CD4-positive, alpha-beta T cell treated with Interleukin-10 for 1 hour (primary cell): ENCODE measurements at places on chromosomes 3 and 15.
A peak's percentile ranks its signal among the peaks of the same experiment; 100 is the strongest.

- no peak for DNase-seq
These were observed 137.2 kb downstream of the RPL22L1 start for GRCh38 chr3:170732660-170733245.

GRCh38 chr15:32130823-32131222, 100.5 kb downstream of the CHRNA7 start:
- DNase-seq, result no peak

DNA sequence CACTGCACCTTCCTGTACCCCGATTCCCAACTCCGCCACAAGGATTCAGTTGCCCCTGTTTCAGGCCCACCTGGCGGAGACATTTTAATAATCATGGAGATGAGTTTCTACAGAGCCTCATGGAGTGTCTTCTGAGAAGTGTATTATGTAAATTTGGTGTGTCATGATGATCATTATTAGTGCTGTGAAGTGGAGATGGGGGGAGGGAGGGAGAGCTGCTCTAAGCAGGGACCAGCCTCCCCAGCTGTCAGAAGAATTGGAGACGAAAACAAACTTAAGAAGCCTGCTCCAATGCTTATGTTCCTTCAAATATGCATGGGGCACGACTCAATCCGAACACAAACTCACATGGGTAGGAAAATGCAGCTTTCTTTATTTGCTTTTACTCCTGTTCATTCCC, 127.8 kb downstream of the EPHB1 start:
- no peak for DNase-seq

DNA sequence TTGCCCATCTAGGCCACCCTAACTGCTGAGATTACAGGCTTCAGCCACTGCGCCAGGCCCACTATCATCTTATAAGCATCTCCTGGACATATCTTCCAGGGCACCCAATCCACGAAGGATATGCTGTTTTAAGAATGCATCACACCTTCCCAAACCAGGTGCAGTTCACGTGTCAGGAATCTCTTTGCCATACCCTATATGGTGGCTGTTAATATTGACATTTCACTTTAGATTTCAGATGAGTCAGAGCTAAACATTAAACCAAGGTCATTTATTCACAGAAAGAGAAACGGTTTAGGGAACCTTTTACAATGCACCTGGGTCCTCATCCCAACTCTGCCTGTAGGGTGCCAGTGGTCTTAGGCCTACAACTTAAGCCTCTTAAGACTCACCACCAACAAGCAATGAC, 85.7 kb downstream of the TBL1XR1 start:
- no peak for DNase-seq

DNA sequence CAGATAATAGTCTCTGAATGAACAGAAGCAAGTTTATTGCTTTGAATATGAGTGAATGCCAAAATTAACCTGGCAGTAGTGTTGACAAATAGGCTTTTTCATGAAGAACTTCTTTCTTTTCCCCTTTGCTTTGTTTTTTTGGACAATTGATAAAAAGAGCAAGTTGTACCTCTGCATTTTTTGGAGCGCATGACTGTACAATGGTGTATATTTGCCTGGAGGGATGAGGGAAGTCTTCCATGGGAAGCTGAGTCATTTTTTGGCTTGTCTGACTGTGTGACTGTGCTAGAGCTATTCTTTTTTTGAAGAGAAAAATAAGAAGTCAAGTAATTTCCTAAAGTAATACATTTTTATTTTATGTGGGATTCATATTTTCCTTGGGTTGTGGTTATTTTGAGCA, 186.9 kb downstream of the KLHL25 start:
- DNase-seq, result no peak

- DNase-seq, result no peak
These were observed 19.1 kb downstream of the SLC12A6 start for GRCh38 chr15:34318277-34319079.

GRCh38 chr3:56917361-56918110, 115.8 kb upstream of the ARHGEF3 start:
- peak; percentile 39 for DNase-seq
